ENCODE measurements at places on chromosomes 12 and 14.

GRCh38 chr14:101069228-101069549 is 165.7 kb upstream of the RTL1 start:
- no peak for DNase-seq

DNA sequence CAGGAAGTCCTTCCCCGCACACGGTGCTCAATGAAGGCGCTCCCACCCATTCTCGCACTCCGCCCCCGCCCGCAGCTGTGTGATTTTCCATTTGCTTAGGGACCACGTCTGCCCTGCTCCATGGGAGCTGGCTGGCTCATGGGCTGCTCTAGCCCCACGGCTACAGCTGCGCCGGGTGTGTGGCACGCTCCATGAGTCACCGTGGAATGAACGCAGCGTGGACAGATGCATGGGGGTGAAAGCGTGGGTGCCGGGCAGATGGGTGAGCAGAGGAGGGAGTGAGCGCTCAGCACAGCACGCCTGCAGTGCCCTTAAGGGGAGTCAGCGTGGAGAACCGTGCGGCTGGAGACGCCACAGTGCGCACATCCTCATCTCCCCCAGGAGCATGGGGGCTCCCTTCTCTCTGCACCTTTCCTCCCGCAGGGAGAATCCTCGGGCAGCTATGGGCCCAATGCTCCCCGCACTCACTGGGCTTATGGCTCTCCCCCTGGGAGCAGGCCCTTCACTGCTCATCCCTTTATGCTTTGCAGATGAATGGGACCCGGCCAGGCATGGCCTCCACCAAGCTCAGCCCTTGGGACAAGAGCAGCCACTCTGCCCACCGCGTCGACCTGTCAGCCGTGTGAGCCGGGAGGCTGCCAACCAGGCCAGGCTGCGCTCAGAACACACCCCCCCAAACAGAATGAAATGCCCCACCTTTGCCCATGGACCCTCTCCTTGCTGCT is 185.1 kb downstream of the ADGRD1 start:
- no peak for DNase-seq

DNA sequence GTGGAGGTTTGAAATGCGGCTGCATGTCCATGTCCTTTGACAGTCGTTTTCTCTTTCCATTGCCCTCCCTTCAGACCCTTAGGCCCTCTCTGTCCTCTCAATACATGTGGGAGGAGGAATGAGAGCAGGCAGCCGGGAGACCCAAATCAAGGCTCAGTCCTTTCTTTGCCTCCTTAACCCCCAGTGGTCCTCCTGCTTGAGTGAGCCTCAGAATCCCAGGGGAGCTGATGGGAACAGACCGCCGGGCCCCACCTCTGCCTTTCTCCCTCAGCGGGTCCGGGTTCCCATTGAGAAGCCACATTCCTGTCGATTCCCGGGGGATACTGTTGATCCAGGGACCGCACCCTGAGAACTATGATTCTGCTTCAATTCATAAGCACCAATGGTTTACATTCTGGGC is 77.9 kb upstream of the RFLNA start:
- DNase-seq, result no peak

GRCh38 chr14:97970222-97970621 is 1173.0 kb downstream of the VRK1 start:
- no peak for DNase-seq

DNA sequence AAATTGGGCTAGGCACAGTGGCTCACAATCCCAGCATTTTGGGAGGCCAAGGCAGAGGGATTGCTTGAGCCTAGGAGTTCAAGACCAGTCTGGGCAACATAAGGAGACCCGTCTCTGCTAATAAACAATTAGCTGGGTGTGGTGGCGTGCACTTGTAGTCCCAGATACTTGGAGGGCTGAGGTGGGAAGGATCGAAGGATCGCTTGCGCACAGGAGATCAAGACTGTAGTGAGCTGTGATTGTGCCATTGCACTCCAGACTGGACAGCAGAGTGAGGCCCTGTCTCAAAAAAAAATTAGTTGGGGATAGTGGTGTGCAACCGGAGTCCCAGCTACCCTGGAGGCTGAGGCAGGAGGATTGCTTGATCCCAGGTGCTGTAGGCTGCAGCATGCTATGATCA is 38.7 kb upstream of the BCL7A start:
- DNase-seq, result no peak

- no peak for DNase-seq
These were observed 938 bp upstream of the SLC25A29 start for GRCh38 chr14:100306998-100307765.

Measured in stimulated activated CD4-positive, alpha-beta T cell treated with anti-CD3 and anti-CD28 coated beads, TNF-alpha, amount 100 ng/mL, for 1 hour (primary cell).